GM03348 (cell line): ENCODE measurements at places on chromosomes 4 and X.

GRCh38 chr4:742742-743311 lies 37.2 kb downstream of the PCGF3 start:
- peak; percentile 91 for DNase-seq

DNA sequence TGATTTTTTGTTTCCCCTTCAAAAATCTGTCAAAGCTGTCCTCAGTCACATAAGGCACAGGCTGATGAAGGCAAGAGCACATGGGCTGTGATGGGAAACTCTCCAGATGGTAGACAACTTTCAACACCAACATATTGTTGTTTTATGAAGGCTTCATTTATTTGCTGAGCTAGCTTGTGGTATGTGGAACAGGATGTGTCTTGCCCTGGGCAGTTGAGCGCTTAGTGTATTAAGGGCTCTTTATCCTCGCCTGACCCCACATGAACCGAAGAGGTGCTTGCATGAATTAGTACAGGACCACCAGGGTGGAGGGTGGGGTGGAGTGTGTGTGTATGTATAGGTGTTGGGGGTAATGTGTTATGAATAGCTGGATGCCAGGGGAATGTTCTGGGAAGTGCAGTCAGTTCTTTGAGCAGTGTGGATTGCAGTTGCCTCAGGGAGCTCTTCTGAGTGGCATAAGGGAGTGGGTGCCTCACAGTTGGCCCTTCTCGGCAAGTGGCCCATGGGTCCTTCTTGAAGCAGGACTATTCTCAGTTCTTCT lies 103.1 kb downstream of the PHEX start:
- peak; percentile 4 for DNase-seq

- no peak for DNase-seq
Observed at GRCh38 chrX:153206425-153207046, 27.5 kb downstream of the MAGEA1 start.

GRCh38 chrX:25290132-25290531 lies 274.4 kb upstream of the ARX start:
- DNase-seq, result no peak

DNA sequence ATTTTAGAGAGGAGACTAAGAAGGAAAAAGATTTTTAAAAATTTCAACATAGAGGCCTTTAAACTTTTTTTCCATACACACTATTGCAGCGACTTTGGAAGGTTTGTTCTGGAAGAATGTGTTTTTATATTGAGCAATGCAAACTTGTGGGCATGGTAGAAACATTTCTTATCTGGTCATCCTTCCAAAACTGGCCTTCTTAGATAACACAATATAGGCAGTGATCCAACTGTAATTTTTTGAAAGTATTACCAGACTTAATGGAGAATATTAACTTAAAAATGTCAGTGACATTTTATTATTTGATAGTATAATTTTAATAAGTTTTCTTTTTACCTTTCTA lies 25.6 kb downstream of the FHDC1 start:
- DNase-seq, result no peak

GRCh38 chrX:63513825-63514568 lies 162.9 kb upstream of the SPIN4 start:
- peak; percentile 40 for DNase-seq

DNA sequence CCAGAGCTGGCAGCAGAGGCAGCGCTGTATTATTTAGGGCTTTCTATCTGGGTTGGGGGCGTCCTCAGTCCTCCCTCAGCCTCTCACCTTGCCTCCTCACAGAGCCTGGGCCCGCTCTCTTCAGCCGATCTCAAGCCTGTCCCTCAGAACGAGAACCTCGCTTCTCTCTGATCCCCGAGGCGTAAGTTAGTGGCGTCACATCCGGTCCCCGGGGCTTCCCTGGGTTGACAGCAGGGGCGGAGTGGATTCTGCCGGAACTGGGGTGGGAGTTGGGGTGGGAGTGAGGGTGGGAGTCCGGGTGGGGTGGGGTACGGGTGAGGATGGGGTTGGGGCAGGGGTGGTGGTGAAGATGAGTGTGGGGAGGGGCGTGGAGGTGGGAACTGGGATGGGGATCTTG lies at the start of gene MAGEA10:
Gene MAGEA10 (minus strand): TSS at position 190 of the 397 bp plus-strand sequence. CDS start 2,957 bp downstream, outside the sequence.
- DNase-seq, result no peak

- DNase-seq, result no peak
Observed at GRCh38 chrX:790041-790506, 159.5 kb downstream of the SHOX start.

GRCh38 chr4:186940476-186940875 lies 216.8 kb upstream of the FAT1 start:
- DNase-seq, result no peak

GRCh38 chrX:35617836-35618235 lies 180.3 kb upstream of the MAGEB16 start:
- DNase-seq, result no peak

GRCh38 chr4:54675721-54676461 lies 18.1 kb downstream of the KIT start:
- DNase-seq, result no peak

GRCh38 chrX:124256216-124256615 lies 76.2 kb upstream of the TEX13D start:
- DNase-seq, result peak; percentile 71
